ENCODE measurements at places on chromosomes 12 and 14.

- DNase-seq, result no peak
Measured at GRCh38 chr12:126492181-126492580, 1426.9 kb downstream of the AACS start.

GRCh38 chr12:42758806-42759205, 169.3 kb upstream of the PRICKLE1 start:
- no peak for DNase-seq

DNA sequence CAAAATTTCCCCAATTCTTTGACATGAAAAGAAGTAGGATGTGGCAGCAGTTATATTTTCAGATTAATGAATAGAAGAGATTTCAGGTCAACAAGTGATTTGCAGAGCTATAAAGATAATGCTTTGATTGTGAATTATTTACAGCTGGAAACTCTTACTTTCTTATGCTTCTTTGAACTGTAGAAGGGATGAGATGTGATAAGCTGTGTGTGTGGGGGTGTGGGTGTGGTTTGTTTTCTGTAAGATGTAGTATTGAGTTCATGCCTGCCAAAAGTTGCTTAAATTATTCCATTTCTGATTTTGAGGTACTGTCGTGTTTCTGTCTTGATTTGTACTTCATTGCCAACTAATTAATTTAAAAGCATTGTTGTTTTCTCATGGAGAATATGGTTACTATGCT, 22.7 kb downstream of the AEBP2 start:
- no peak for DNase-seq

DNA sequence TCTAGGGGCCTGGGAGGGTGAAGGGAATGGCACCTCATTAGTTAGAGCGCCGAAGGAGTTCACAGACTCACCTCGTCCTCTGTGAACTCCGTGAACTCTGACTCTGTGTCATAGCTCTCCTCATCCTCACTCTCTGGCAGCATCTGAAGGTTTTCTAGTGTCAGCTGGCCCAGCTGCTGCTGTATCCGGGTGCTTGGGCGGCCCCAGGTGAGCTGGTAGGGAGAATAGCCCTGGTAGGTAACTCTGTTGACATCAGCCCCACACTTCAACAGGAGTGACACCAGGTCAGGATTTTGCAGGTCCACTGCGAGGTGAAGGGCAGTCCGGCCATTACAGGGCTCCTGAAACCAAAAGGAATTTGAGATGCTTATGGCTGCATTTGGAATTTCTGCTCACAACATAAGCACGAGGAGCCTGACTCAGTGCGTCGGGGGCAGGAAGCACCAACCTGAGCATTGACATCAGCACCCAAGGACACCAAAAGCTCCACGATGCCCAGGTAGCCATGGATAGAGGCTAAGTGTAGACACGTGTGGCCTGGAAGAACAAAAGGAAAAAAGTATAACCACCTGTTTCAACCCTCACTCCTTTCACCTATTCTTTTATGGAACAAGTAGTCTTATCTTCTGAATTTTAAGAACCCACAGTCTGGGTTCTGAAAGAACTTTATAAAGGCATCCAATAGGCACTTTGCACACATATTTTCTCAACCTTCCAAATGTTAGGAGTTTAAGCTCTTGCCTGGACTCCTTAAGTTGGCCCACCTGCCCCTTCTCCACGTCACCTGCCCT, 2.0 kb downstream of the NFKBIA start:
- no peak for DNase-seq

DNA sequence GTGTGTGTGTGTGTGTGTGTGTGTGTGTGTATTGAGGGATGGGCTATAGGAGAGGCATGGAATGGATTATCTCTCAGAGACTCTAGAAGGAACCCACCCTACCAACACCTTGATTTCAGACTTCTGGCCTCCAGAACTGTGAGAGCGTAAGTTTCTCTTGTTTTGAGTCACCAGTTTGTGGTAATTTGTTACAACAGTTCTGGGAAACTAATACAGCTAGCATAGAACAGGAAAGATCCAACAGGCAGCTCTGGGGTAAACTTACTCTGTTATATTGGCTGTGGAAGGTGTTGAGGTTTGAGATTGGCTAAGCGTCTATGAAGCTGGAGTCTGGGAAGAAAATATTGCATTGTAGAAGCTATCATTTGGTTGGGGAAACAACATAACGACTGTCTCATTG, 334.3 kb downstream of the AACS start:
- no peak for DNase-seq

DNA sequence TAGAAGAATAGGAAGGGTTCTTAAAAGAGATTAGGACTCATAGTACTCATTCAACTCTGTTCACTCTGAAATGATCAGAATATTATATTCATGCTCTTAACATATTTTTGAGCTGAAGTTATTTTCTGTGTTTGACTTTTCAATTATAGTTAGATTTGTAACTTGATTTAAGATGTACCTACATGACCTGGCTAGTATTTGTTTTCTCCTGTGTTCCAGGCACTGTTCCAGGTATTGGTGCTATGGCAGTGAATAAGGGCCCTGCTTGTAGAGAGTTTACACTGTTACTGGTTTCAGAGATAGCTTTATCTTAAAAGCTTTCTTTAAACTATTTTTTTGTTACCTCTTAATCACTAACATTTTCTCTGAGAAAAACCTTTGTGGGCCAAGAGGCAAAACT, 19.1 kb upstream of the SLC17A8 start:
- no peak for DNase-seq

DNA sequence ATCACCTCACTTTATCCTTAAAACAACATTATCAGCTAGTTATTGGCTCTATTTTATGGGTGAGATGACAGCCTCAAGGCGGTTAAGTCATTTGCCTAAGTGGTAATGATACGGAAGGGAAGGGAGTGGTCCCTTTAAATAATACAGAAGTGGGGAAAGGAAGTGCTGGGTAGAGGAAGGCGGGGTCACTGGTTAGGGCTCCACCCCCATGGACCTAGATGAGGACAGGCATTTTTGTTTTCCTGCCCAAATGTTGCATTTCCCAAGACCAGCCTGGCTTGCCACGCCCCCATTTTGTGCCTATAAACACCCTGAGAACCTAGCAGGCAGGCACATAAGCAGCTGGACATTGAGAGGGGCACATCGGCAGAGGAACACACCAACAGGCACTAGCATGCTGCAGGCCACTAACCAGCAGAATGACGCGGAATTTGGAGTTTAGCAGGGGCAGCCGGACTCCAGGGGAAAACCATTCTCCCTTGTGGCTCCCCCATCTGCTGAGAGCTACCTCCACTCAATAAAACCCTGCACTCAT, 100.9 kb downstream of the EPS8 start:
- DNase-seq, result no peak

GRCh38 chr14:47210099-47210498, 465.3 kb downstream of the MDGA2 start:
- no peak for DNase-seq

DNA sequence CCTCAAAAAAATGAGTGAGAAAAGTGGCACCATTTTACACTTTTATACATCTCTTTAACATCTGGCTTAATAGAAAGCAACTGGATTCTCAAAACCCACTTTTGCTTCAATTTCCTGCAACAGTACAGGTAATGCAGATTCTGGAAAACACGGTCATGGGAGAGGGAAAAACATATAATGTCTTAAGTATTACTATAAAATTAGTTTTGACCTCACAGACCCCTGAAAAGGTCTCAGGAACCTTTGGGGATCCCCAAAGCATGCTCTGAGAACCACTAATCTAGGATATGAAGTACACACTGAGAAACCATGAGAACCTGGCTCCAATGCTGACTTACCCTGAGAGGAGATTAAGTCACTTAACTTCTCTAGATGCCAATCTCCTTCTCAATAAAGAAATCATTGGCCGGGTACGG, 64.7 kb downstream of the PPP2R5E start:
- DNase-seq, result no peak

DNA sequence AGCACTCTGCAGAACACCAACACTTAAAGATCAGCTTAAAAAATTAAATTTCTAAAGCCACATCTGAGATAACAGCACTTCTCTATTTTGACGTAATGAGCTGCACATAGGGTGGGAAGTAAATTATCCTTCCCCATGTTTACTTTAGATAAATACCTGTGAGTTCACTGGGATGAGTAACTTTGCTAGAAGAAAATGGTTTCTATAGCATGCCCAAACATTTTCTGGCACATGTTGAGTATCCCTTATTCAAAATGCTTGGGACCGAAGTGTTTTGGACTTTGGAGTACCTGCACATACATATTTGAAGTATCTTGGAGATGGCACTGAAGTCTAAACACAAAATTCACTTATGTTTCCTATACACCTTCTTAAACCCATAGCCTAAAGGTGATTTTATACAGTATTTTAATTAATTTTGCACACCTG, 6.6 kb downstream of the SLC38A2 start:
- DNase-seq, result no peak

DNA sequence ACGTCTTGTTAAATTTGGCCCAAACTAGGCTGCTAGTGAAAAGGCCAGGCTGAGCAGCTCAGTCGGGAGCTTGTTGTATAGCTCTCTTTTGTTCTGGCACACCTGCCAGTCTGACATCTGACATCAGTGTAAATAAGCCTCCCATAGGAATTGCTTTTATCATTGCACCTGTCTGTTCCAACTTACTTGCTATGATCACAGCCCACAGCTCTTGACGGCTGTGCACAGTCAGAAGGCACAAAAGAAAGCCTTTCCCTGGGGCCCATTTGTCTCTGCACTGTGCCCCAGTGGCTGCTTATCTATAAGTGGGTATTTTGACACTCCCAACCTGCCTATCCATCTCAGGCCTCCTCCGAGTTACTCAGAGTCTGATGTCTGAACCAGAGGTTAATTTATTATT, 324.5 kb downstream of the NUAK1 start:
- peak; percentile 85 for DNase-seq

DNA sequence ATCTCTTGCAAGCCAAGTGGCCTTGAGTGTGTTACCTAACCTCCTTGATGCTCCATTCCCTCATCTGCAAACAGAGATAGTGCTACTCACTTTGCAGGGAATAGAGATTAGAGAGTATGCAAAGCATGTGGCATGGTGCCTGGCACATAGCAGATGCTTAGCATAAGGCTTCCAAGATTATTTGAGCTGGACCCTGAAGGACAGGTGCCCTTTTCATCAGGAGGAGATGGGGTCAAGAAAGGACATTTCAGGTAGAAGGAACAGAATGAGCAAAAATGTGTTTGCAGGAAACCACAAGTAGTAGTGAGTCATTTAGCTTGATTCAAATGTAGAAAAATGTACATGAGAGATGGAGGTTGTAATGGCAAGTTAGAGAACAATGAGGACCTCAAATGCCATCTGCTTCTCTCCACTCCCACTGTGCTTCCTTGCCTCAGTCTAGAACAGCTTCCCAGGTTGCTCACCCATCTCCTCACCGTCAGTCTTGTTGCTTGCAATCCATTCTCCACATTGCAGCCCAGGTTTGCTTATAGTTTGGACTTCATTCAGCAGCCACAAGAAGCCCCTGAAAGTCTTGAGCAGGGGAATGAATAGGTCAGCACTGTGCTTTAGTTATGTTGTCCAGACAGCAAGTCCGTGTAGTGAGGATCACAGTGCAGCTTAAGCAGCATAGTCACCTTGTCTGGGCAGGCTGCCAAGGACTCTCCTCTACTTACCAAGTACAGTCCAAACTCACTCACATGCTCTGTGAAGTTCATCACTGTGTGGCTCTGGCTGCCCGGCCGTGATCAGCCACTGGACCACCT, 536.3 kb upstream of the CCDC196 start:
- peak; percentile 10 for DNase-seq

DNA sequence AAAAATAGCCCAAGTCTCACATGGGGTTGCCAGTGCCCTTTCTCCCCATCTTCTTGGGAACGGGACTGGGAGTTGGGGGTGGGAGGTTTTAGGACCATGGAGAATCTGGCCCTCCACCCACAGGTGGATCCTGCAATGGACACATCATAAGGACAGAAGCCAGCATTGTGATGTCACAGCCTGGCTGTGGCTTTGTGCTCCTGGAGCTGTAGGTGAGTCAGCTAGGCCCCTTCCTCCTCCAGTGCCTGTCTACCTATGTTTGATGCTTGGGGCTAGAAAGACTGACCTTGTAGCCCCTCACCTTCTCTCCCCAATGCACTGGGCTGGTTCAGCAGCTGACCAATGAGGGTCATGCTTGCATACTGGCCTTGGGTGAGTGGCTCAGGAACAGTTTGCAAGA, at the start of gene CCDC197:
CCDC197 (plus strand) TSS at position 220 of the 400 bp plus-strand sequence. CDS start 831 bp downstream, outside the sequence.
- DNase-seq, result no peak

- DNase-seq, result peak; percentile 67
Measured at GRCh38 chr14:99415496-99416281, 65.0 kb downstream of the SETD3 start.

GRCh38 chr12:22473212-22473611, 71.1 kb downstream of the C2CD5 start:
- no peak for DNase-seq

DNA sequence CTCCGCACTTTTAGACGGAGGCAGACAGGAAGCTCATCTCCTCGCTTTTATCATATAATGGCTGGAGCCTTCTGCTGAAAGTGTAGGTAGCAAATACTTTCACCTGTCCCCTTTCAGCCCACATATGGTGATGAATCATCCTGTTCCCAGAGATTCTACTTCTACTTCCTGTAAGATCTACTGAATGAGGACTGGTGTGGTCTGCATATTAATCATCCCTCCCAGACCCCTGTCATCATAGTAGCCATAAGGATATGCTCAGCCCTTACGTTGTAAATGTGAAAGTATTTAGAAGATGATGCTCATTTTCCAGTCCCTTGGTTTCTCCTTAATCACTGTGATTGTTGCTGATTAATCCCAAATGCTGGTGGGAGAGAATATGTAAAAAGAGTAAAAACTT, 268.2 kb upstream of the GRIP1 start:
- DNase-seq, result no peak

GRCh38 chr12:27014859-27015729, 910 bp upstream of the TM7SF3 start:
- no peak for DNase-seq

- DNase-seq, result no peak
Measured at GRCh38 chr14:93759719-93760307, 28.5 kb downstream of the PRIMA1 start.

DNA sequence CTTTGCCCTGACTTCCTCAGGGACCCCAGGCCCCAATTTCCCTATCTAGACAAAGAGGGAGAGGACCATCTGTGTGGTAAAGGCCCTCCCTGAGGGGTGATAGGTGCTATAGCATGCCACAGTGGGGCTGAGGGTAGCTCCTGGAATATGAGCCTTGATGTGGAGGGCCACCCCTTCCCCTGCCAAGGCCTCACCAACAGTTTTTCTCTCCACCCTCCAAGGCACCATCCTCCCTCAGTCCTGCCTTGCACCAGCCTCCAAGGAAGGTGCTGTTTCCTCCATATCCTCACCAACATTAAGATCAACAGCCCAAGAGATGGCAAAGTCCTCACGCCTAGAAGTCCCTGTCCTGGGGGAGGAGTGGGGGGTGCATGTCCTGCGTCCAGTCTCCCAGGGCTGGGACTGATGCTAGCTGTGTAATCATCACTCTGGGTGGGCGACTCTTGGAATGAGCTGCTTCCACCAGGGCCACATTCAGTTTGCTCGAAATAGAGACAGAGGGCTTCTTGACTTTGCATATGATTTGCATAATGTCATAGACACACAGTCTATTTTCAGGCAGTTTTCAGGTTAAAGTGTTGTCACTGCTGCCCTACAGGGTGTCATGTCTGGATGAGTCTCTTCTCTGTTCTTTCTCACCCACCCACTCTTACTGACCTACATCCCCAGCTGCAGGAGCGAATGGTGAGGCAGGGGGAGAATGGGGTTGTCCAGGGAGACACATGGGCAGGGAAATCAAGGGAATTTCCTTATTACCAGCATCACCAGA, 17.4 kb downstream of the ACVRL1 start:
- DNase-seq, result no peak

GRCh38 chr12:111444925-111445725, 39.4 kb downstream of the SH2B3 start:
- no peak for DNase-seq

Measured in NCI-H1092 (cell line).